ENCODE measurements at places on chromosomes 7 and 10.

DNA sequence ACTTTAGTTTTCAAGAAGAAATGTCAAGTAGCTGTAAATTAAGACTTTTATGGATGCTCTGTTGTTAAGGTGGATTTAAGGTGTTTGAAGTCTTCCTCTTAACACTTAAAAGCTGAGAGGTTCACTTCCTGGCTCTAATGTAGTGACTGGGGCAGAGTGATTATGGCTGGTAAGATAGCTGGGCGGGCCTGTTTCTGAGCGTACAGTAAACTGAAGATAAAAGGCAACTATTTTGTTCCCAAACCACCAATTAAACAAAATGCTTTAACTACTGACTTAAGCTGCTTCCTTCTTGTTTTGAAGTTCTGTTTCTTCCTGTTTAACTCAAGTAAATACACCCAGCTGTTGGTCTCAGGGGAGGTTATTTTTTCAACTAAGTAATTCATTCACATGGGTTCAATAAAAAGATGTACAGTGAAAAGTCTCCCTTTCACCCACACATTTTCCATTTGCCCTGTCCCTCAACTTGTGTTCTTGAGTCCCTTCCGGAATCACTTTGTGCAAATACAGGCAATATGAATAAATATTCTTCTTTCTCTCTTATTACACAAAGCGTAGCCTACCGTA is 19.3 kb downstream of the VWA2 start:
- no peak for DNase-seq

GRCh38 chr7:16431646-16432424 is 10.5 kb upstream of the CRPPA start:
- no peak for DNase-seq

DNA sequence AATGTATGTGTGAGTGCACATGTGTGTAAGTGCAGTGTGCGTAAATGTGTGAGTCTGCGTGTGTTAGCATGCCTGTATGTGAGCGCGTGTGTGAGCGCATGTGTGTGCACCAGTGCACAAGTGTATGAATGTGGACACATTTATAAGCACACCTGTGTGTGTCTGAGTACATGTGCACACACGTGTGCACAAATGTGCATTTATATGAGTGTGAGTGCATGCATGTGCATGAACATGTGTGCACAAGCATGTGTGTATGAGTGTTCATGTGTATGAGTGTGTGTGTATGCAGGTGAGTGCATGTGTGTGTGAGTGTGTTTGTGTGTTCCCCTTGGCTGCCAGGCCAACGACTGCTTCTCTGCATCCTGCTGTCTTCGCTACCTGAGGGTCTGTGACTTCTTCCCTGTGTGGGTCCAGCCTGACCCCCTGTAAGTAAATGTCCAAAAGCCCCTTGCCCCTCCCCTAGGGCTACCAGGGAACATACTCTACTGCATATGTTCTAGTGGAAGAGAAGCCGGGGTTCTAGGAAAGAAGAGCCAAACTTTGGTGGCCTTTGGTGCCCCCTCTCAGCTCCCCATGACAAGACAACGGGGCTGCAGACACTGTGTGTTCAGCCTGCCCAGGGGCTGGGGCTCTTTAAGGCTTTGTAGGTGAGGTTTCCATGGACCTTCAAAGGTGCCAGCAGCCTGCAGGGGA is 17.0 kb downstream of the GOLGA7B start:
- DNase-seq: no peak

DNA sequence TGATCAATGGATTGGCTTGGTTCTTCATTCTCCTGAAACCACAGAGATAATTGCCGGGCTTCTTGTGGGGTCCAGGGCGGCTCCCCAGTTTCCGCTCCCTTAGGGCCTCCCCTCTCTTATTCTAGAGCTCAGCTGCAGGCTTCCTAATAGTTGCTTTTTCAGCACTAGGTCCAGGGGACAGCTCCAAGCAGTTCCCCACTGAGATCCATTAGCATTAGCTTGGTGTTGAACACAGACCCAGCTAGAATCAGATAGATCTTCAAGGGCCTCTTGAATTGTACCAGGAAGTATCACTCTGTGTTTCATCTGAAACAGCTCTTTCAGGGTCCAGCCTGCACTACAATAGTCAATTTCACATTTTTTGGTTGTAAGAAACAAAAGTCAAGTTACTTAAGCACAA is 238.7 kb downstream of the SEC23IP start:
- no peak for DNase-seq

DNA sequence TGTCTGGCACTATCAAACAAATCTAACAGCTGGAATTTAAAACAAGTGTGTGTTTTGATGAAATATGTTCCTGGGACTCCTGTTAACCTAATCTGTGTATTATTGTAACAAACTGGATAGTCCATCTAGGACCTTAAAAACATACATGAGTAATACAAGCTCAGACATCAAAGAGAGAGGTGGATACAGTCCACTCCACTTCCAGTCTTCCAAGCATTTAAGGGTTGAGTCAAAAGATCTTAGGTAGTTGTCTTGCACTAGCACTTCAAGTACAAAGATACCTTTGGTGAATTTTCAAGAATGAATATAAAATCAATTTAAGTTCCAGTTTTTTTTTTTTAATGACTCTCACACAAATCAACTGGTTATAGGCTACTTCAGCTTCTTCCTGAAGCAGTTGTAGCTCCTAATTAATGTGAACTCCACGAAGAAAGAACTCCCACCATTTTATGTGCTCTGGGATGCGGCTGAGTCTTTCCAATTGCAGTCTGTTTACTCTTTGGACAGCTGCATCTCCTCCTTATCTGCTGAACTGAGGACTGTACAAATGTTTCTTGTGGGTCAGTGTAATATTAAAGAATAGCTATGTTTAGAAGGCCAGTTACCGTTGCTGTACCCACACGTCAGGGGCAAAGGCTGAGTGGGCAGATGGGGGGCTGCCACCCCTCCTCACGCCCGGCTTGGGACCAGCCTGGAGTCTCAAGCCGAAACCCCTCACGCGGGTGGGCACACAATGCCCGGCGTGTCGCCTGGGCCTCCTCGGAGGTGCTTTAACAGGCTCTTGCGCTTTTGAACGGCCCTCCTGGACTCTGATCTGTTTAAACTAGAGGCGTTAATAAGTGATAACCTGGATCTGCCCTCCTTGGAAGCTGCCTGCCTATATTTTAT is 2.9 kb upstream of the IGF2BP3 start:
- no peak for DNase-seq

DNA sequence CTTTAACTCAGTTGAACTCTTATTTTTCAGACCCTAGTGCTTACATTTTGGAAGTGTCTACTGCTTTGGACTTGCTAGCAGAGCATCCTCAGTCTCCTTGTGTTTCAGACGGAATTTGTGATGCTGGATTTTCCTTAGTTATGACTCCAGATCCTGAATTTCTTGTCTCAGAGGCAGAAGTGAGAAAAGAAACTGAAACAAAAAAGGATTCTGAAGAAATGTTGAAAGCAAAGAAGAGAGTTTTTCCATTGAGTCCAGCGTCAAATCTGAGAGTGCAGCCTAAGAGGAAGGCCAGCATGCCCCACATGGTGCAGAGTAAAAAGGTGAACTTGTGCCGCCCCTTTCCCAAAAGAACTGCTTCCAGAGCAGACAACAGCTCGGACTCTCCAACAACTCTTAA is 46.1 kb downstream of the TASOR2 start:
- no peak for DNase-seq

- no peak for DNase-seq
Measured at GRCh38 chr10:21522631-21523406, 2.7 kb downstream of the SKIDA1 start.

DNA sequence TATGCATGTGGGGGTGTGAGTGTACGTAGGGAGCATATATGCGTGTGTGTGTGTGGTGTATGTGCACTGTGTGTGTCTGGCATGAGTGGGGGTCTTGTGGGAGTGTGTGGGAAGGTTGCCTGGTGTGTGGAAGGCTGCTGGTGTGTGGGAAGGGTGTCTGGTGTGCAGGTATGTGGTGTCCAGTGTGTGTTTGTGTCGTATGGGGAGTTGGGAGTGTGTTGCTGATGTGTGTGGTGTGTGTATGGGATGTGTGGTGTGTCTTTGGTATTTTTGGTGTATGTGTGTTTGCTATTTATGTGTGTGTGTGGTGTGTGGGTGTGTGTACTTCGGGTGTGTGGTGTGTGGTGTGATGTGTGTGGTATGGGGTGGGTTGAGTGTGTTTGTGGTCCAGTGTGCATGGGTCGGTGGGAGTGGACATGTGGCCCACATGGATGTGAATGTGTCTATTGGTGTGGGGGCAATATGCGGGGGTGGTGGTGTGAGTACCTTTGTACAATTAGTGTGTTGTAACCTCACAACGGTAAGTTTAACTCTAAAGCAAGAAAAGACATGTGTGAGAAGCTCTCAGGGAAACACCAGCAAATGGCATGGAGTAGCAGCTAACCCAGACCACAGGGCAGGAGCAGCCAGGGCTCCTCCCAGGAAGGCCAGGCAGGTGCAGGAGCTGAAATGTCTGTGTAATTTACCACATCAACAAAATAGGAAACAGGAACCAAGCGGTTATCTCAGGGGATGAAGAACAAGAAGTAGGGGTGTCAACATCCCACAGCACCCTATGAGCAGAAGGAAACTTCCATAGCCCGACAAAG is 11.9 kb downstream of the ANTXRL start:
- DNase-seq: no peak

DNA sequence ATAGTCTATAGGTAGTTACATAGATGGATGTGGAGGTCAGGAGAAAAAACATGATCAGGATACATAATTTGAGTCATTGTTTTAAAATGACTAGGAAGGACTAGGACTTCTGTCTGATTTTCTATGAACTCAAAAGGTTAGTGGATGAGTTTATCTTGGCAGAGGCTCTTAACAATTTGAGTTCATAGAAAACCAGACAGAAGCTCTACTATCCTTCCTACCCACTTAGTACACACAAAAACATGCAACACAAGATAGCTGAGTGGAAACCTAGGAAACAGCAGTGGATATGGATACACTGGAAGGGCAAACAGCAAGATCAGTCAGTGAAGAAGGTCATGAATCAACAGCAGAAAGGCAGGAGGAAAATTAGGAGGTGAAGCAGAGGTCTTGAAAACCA is 84.6 kb downstream of the VPS50 start:
- no peak for DNase-seq

GRCh38 chr7:32070051-32070405 is 179 bp downstream of the PDE1C start:
- DNase-seq: no peak

- no peak for DNase-seq
Measured at GRCh38 chr10:17088118-17088806, 41.3 kb downstream of the CUBN start.

DNA sequence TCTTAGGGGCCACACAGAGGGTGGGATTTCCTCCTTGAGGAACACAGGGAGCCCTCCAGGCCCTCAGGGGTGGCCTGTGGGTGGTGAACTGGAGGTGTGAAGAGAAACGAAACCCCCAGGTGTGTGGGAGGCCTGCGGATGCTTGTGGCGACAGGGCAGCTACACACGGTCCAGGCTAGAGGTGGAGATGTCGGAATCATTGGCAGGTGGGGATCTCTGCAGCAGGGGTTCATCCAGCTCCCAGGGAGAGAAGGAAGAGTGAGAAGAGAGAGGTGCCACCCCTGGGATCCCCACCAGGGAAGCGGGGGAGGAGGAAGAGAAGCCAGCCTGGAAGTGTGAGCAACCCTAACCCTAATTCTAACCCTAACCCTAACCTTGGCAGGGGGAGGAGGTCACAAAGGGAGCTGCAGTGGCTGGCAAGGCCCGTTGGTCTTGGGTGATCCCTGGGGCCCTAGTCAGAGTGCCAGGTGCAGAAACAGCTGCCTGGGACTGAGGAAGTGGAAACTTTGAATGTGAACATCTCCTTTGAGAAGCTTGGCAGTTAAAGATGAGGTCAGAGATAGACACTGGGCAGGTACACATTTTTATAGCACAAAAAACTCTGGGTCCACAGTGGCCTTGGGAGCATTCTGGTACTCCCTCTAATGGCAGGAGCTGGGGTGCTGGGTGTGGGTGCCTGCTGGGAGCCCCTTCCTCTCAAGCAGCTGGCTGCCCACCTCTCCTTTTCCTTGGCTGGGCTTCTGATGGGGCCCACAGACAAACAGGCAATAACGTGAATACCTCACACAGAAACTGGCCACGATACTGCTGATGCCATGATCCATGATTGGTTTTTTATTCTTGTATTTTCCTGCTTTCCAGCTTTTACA is 6.8 kb upstream of the AEBP1 start:
- DNase-seq: no peak

DNA sequence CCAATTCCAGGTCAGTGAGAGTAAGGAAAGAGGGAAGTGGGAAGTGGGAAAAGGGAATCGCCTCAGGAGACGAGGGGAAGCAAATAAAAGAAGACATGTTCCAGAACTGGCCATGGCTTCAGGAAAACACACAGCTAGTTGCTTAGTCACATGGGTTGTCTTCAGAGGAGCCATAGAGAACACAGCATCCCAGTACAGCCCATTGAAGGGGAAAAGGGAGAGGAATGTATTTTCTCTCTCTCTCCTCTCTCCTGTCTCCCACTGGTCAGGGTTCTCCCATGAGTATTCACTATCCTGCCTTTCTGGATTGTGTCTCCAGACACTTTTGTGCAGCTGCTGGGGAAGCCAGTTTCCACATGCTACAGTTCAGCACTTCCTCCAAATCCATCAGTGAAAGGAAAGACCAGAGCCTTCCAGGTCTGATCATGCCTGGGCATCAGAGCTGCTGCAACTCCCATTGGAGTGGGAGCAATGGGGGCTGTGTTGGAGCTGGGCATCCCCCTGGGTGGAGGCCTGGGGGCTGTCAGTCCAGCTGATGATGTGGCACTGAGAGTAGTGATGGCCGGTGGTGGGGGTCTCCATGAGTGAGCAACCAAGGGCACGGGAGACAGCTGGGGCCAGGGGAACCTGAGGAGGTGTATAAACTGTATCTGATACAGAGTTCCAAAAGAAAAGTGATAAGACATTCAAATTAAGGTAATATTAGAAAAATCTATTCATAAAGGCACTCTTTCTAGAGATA is 38.6 kb downstream of the MAP3K8 start:
- no peak for DNase-seq

DNA sequence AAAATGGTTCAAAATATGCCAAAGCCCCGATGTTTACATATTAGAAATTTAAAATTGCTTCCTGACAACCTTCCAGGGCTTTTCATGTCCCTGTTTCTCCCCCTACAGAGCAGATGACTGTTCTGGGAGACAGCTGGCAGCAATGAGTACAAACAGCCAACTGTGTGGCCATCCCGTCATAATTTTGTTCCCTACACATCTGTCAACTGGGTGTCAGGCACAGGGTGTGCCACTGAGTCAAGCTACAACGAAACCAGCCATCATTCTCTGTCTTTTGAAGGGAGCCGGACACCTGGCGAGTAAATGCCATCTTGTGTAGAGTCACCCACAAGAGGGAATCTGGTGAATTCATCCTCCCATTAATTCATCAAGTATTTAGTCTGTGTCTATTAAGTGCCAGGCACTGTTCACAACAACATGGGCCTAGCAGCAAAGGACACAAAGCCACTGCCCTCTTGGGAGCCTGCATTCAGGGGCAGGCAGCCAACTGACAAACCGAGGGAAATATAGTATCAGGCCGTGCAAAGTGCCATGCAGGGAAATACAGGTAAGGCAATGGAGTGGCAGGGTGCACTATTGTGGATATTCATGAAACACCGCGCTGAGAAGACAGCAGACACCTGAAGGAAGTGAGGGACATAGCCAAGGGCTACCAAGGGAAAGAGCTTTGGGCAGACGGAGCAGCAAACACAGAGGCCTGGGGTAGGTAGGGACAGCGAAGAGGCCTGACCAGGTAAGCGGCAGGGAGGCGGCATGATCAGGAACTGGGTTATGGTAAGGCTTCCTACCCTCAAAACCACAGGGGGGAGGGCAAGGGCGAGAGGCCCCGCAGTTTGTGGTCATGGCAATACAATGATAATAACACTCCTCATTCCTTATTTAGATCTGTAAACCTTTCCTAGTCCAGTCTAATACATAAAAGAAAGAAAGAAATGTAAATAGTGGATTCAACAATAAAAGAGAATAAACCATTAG is 213.6 kb downstream of the FAM107B start:
- DNase-seq: no peak

GRCh38 chr7:83451501-83452045 is 197.4 kb downstream of the SEMA3E start:
- no peak for DNase-seq

Data from stimulated activated CD4-positive, alpha-beta T cell treated with anti-CD3 and anti-CD28 coated beads, TNF-alpha, amount 100 ng/mL, for 4 hours (primary cell).